ENCODE measurements at places on chromosomes 11 and 22.

- DNase-seq: no peak
Measured at GRCh38 chr22:30453731-30454510, 17.9 kb downstream of the SEC14L3 start.

- DNase-seq: no peak
Measured at GRCh38 chr11:70328556-70328955, 58.1 kb downstream of the PPFIA1 start.

- no peak for DNase-seq
Measured at GRCh38 chr22:37328017-37328416, 45.7 kb downstream of the CYTH4 start.

- no peak for DNase-seq
Measured at GRCh38 chr11:21460082-21460481, 732.8 kb upstream of the ANO5 start.

GRCh38 chr11:29623144-29623722 is 393.6 kb downstream of the KCNA4 start:
- DNase-seq: no peak

DNA sequence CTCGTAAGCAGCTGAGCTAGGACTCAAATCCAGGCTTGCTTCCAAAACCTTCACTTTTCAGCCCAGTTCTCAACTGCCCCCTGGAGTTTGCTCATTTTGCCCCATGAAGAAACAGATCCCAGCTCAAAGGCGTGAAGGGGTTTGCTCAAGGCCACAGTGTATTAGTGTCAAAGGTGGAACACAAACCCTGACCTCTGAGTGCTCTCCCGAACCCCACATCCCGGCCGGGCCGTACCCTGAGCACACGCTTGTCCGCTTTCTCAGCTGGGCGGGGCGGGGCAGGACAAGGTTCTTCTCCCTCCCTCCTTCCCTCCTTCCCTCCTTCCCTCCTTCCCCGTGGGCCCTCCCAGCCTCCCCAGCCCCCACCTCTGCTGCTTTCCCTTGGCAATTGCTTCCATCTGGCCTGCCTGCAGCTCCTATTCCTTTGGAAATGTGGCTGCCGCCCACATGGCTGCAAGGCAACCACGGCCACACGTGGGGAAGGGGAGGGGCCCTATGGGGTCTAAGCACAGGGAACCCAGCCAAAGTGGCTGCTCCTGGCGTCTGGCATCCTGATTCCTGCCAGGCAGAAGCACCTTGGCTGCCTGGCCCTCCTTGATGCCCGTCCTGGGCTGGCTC is 4.1 kb downstream of the ST3GAL4 start:
- peak; percentile 56 for DNase-seq

DNA sequence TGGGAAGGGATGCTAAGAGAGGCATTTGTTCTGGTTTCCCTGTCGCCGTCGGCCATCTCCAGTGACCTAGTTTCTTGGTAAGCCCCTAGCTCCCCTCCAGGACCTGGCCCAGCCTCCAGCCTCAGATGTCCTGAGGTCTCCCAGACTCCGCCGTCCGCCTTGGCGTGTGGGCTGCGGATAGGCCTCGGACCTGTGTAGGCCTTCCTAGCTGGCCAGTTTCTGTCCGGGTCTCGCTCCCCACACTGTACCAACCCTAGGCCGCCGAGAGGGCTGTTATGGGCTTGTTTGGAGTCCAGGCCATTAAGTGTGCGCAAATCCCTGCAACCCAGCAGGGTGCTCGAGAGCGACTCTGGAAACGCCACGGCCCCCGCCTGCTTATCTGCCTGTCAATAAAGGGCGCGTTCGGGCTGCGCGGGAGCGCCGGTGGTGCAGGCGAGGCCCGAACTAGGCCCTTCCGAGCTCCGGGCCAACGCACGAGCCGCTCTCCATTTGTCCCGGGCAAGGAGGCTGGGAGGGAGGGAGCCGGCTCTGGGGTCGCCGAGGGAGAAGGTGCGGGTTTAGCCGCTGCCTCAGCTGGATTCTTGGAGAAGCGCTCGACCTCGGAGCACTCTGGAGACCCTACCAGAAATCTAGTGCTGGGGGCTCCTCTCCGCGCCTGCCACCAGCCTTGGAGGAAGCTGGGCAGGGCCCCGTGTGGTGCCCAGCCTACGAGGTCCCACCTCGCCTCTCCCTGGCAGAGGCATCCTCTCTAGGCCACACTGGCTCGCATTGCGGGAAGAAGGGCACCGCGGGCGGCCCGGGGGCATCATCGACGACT is 8.7 kb upstream of the PAX6 start:
- no peak for DNase-seq

- DNase-seq: peak; percentile 27
Measured at GRCh38 chr22:21657360-21658032, 8.3 kb upstream of the PPIL2 start.

- no peak for DNase-seq
Measured at GRCh38 chr11:130706572-130706971, 209.7 kb downstream of the SNX19 start.

DNA sequence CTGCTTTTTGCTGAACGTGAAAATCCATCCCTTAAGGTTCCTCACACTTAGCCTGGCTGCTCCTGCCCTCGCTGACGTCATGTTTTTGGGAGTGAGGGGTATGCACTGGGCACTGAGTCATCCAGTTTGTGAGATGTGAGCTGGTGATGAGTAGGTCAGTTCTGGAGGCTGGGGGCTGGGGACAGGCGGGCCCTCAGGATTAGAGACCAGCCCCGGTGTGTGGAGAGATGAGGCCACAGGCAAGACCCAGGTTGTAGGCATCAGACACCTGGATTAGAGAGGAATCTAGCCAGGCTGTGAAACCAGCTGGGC is 9.2 kb downstream of the KCNC1 start:
- no peak for DNase-seq

- DNase-seq: no peak
Measured at GRCh38 chr22:50199829-50200460, 866 bp upstream of the SELENOO start.
